ENCODE measurements at places on chromosomes 1 and 21.

- no peak for DNase-seq
Measured at GRCh38 chr1:192794768-192795035, 14.1 kb upstream of the RGS2 start.

- no peak for DNase-seq
Measured at GRCh38 chr1:85609976-85610375, 29.4 kb downstream of the CCN1 start.

- peak; percentile 49 for DNase-seq
Measured at GRCh38 chr1:151047591-151047924, at the start of gene C1orf56. Gene C1orf56 (plus strand): TSS chr1:151047751. CDS start chr1:151047848, 97 bp downstream.

- DNase-seq, result no peak
Measured at GRCh38 chr1:37274486-37274885, 199.9 kb upstream of the ZC3H12A start.

- DNase-seq, result no peak
Measured at GRCh38 chr1:203520315-203520714, 26.4 kb downstream of the OPTC start.

DNA sequence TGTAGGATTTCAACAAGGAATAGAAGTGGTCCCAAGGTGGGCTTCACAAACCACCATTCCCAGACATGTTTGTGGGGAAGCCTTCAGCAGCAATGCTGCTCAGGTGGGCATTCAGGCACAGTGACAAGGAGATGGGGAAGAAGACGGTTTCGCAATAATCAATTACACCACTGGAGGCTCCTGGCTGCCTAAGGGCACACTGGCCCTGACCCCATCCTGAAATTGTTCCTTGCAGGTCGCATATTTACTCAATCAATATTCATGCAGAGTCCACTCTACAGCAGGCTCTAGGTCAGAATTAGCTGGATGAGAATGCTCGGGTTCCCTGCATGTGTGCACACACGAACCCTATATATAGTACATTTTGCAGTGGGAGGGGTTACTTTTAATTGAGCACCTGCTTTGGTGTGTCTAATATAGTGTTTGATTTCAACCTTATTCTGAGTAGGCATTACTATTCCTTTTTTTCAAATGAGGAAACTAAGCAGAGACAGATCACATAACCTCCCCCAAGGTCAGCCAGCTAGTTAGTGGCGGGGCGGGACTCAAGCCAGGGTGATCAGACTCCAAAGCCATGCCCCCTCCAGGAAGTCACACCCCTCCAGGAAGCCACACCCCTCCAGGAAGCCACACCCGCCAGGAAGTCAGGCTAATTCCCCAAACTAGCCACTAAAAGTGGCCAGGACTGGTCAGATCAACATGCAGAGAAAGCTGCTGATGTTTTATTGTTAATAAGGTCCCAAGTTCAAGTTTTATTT, 106.5 kb downstream of the HLCS start:
- no peak for DNase-seq

- DNase-seq, result no peak
Measured at GRCh38 chr1:28132171-28133167, 44.0 kb downstream of the PTAFR start.

DNA sequence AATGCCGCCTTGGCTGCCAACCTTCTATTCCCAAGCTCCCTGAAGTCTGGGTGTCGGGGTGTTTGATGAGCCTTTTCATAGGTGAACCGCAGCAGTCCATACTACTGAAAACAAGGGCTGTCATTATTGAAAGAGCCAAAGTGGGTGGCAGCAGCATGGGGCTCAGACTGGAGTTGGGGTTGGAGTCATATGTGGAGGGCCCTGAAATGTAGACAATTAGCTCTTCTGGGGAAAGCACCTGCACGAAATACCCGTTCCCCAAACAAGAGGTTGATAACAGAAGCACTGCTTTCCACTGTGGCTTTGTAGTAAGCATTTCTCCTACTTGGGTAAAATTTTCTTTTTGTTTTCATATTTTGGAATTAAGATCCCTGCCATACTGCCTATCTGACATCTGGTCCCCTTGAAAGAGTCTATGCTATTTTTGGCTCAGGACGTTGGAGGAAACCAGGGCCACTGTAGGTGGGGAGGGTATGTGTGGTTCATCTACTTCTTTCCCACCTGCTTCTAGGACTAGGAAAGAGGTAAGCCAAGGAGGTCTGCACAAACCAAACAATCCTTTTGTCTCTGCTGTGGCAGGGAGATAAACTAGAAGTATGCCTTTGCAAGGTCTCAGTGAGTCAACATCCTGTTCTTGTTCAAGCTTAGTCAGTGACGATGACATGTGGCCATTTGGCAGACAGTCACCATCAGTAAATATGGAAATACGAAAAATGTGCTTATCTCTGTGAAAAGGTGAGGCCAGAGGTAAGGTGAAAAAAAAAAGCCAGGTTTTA, 197.0 kb upstream of the UBE2U start:
- no peak for DNase-seq

GRCh38 chr1:54575605-54576290, 27.7 kb downstream of the ACOT11 start:
- no peak for DNase-seq

DNA sequence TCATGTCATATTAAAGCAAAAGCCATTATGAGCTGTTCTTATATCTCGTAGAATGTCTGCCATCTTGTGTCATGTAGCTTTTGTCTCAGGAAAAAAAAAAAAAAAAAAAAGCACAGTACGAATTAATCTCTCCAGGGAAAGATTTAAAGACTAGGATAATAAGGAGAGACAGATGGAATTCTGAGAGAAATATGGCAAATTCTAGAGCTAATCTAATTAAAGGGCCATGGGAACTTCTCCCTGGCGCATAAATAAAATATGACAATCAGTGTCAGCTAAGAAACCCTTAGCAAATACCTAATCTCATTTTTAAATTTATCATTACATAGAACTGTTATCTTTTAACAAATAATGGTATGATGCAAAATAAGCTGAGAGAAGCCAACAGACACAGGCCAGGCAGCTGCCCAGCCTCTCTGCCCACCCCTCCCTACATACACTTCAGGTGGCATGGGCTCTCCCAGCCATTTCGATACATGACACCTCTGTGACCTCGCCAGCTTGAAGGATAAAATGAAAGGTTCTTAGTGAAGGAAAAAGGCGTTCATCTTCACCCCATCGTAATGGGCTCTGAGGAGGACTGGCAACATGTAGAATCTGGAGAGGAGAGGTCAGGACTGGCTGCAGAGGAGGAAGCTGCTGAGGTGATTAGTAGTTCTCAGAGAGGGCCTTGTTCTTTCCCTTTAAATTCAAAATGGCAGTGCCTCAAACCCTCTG, 39.8 kb downstream of the DISC1 start:
- DNase-seq, result no peak

- DNase-seq, result no peak
Measured at GRCh38 chr1:212982430-212983152, 32.2 kb downstream of the VASH2 start.

- DNase-seq, result no peak
Measured at GRCh38 chr1:192574073-192574472, 1.5 kb upstream of the RGS1 start.

- DNase-seq, result no peak
Measured at GRCh38 chr1:203671521-203672278, 45.1 kb downstream of the ATP2B4 start.

DNA sequence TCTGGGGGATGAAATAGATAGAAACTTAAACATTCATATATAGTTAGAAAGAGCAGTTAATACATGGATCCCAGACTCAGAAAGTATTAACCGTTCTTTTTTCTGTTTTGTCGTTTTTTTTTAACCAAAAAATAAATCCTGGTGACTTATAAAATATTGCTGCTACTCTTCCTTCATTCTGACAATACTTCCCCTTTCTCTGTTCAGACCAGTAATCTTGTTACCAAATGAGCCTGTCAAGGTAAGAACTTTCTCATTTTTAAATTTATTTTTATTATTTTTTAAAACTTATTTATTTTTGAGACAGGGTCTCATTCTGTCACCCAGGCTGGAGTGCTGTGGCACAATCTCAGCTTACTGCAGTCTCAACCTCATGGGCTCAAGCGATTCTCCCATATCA, 13.7 kb downstream of the PTPN22 start:
- no peak for DNase-seq

All from T-helper 9 cell (primary cell).